Hematopoietic multipotent progenitor cell treated with erythropoietin and hydrocortisone succinate and interleukin-3 and kit ligand, for 4 days (in vitro differentiated cells): ENCODE measurements at places on chromosomes 16 and 17.

DNA sequence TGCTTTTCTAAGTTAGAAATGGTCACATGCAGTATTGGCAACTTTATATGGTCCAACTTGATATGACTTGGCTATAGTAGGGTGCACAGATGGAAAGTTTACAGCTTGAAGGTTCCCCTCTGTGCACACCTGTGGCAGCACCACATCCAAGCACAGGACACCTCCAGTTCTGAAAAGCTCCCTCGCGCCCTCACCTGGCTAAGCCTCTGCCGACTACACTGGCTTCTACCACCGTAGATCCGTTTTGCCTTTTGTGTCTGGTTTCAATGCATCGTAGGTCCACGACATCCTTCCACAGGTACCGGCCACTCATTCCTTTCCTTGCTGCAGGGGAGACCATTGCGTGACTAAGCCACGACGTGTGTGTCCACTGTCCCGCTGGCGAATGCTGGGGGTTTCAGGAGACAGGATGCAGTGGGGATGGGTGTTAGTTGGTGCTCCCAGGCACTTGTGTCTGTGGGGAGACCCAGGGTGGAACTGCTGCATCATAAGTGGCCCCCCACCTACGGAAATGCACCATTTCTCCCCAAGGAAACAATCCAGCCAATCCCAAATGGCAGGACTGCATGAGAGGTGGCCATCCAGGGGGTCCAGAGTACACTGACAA is 4.9 kb upstream of the RASD1 start:
- peak; percentile 25 for DNase-seq

- DNase-seq, result peak; percentile 11
Observed at GRCh38 chr16:85782451-85782850, 16.9 kb downstream of the EMC8 start.

- no peak for DNase-seq
Observed at GRCh38 chr16:8583199-8583598, 7.1 kb downstream of the TMEM114 start.

GRCh38 chr16:81891736-81892364 is 112.8 kb downstream of the PLCG2 start:
- no peak for DNase-seq

DNA sequence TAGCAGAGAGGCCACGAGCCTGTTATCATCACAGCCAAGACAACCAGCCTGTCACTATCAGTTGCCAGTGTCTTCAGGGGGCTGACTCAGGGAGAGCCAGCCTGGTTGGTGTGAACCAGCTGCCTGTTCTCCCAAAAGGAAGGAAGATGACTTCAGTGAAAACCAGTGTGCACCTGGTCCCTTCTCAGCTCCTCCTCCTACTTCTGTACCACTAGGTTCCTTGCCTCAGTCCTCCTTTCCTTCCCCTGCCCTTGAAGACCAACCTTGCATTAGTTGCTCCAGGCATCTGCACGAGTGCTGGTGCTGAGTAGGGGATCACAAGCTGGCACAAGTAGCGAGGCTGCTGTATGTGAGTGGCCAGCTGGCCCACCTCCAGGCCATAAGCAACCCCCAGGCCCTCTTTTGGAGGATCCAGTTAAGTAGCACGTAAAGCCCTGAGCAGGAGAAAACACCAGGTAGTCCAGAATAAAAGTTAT is 8.5 kb downstream of the TUBG1 start:
- DNase-seq, result peak; percentile 86

DNA sequence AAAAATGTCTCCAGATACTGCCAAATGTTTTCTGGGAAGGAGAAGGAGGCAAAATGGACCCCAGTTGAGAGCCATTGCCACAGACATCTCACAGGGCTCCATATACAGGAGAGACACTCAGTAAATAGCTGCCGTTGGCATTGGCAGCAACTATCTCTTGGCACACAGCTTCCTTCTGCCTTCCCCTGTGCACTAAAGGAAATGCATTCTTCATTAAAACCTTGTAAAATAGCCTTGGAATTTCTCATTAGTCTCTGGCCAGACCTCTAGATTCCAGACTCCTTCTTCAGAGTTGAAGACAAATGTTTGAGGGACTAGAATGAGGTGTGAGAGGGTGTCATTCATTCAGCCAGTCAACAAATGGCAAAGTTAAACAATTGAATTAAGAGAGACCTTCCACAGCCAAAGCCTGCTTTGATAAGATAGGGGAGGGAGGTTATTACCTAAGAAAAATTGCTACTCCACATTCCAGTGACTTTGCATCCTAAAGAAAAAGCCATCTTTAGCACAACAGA is 223.9 kb upstream of the HS3ST3A1 start:
- DNase-seq, result no peak

GRCh38 chr16:85945424-85945751 is 46.4 kb downstream of the IRF8 start:
- no peak for DNase-seq

GRCh38 chr16:9441012-9441411 is 349.6 kb downstream of the HAPSTR1 start:
- DNase-seq, result no peak

DNA sequence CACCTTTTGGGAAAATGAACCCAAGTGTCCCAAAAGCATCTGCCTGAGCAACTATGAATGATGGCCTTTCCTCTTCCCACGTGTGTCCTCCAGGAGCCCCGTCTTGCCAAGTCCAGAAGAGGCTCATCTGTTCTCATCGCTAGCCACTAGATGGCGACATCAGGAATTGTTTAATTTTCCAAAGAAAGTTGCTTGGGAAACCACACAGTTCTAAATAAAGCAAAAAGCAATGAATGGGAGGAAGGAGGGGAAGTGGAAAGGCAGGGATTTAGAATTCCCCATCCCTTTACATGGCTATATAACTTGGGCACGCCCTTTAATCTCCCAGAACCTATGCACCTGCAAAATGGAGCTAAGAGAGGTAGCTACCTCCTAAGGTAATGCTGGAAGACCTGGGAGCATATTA is 9.0 kb upstream of the CDH5 start:
- peak; percentile 66 for DNase-seq

DNA sequence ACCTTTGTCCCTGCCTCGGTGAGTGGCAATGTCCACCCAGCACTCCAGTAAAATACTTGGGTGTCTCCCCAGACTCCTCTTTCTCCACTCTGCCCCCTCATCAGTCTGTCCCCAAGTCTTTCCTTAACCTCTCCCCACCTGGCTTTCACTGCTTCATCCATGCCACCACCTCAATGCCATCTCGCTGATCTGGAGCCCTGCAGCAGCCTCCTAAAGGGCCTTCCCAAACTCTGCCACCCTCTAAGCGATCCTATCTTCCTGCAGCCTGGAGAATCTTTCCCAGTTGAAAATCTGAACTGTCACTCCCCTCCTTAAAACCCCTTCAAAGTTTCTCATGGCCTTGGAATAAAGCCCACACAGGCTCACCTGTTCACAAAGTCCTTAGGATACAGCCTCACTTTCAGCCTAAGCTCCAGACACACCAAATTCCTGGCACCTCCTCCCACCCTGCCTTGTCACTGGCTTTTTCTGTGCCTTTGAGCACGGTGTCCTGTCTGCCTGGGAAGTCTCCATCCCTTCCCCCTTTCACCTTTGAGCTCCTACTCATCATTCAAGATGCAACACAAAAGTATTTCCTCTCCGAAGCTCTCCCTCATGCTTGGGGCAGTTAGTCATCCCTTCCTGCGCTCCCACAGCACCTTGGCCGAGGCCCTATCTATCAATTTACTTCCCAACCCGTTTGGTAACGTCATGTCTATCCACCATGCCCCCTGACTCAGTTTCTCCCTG is 2.8 kb downstream of the WNK4 start:
- no peak for DNase-seq

GRCh38 chr16:69410219-69410990 is 14.0 kb upstream of the CYB5B start:
- DNase-seq, result no peak

GRCh38 chr17:19248928-19249574 is 11.9 kb downstream of the EPN2 start:
- DNase-seq, result peak; percentile 46

DNA sequence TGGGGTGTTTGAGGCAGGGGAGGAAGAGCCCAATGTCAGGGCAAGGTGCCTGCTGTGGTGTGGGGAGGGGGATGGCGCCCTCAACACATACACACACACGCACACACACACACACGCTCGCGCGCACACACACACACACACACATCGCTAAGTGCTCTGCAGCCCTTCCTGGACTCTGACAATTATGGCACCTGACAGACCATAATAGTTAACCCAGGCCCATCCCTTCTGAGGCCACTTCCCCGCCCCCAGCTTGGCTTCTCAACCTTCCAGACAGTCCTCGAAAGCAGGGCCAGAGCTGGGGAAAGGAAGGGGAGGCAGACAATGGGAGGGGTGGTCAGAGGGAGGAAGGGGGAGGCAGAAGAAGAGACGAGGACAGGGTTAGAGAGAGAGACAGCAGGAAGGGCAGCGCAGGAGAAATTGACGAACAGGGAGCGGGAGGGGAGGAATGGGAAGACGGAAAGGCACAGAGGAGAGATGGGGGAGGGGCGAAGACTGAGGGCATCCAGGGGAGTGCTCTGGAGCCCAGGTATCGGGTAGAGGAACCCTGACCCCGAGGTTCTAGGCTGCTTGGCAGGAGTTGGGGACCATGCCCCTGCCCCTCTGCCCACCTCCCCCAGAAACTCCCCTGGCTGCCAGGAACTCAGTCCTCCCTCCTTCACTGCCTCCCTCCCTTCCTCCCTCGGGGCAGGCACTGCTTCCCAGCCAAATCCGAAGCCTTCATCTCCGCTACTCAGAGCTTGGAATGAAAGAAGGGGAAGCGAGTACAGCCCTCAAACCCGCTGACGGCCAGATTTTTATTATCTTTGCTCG is 4.0 kb downstream of the SRCIN1 start:
- DNase-seq, result no peak

DNA sequence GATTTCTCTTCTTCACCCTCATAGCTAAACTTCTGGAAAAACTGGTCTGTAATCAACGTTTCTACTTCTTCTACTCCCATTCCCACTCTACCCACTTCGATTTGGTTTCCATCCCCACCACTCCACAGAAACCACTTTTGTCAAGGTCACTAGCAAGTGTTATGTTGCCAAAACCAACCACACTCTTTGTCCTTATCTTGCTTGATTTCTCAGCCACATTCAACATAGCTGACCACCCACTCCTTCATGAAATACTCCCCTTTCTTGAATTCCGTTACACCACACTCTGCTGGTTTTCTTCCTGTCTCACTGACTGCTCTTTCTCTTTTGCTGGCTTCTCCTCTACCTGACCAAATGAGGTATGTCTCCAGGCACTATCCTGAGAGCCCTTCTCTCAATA is 11.9 kb downstream of the IKZF3 start:
- peak; percentile 79 for DNase-seq

DNA sequence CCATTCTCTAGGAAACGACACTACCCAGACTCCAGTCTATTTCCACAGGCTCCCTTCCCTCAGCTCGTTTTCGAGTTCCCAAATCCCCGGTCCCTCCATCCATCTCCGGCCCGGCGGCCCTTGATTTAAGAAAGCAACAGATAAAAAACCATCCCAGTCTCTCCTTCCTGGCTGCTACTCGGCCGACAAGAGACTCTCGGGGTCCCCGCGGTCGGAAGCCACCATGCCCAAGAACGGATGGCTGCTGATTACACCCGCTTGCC is 182 bp downstream of the RPL26 start:
- DNase-seq, result no peak

GRCh38 chr17:6496116-6496481 is 51.8 kb downstream of the PIMREG start:
- DNase-seq, result no peak

DNA sequence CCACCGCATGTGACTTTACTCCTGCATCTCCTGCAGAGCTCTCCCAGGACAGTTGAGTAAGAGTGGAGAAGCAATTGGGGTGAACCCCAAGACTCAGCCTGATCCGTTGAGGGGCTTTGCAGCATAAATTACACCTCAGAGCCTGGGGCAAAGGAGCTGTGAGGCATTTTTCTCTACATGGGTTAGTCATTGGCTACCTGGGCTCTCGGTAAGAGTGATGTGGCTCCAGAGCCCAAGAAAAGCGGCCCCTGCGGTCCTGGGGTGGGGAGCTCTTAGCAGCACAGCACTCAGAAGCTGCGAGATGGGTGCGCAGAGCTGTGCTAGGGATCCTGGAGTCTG is 40.4 kb upstream of the C16orf78 start:
- no peak for DNase-seq

DNA sequence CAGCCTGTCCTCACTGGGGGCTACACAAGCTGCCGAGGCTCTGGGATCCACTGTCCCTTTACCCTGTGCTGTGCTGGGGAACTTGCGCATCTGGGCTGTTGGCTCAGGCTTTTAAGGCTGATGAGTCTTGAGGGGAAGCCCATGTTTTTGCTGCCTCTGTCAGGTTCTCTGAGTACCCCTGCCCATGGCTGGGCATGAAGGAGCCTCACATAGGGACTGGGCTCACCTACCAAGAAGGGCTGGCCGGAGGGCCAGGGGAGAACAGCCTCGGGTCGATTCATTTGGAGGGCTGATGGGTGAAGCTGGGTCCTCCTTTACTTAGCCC is 14.6 kb downstream of the FMNL1 start:
- no peak for DNase-seq

- no peak for DNase-seq
Observed at GRCh38 chr16:17160285-17160853, 310.4 kb downstream of the XYLT1 start.

GRCh38 chr16:24776501-24777220 is 47.2 kb downstream of the TNRC6A start:
- DNase-seq, result peak; percentile 36

GRCh38 chr16:15952265-15952711 is 2.9 kb downstream of the ABCC1 start:
- peak; percentile 82 for DNase-seq

- DNase-seq, result no peak
Observed at GRCh38 chr16:4460936-4461249, 13.5 kb downstream of the NMRAL1 start.

DNA sequence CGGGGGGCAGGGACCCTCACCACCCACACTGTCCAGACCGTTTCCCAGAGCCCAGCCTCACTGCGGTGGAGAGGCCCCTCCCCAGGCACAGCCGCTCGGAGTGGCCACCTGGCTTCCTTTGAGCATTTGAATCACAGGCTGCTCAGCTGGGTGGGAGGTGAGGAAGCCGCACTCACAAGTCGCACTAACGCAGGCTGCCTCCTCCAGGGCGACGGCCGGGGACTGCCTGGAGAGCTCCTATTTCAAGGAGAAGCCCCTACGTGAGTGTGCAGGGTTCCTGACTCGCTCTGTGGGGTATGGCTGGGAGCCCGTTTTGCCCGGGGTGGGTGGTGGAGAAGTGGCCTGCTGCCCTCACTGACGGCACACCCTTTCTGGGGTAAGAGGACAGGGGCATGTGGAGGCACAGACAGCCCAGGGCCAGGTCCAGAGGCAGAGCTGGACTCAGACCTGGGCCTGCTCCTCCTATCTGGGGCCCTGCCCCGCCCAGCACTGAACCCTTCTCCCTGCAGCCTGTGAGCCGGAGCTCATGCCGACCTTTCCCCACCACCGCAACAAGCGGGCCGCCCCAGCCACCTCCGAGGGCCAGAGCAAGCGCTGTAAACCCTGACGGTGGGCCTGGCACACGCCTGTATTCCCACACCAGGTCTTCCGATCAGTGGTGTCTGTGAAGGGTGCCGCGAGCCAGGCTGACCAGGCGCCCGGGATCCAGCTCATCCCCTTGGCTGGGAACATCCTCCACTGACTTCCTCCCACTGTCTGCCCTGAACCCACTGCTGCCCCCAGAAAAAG is 6.2 kb downstream of the SPATA2L start:
- no peak for DNase-seq

GRCh38 chr16:4327386-4328045 is 11.6 kb downstream of the GLIS2 start:
- peak; percentile 48 for DNase-seq

GRCh38 chr16:80250381-80250780 is 290.4 kb upstream of the DYNLRB2 start:
- no peak for DNase-seq
